ENCODE measurements at places on chromosomes 16 and 17.

DNA sequence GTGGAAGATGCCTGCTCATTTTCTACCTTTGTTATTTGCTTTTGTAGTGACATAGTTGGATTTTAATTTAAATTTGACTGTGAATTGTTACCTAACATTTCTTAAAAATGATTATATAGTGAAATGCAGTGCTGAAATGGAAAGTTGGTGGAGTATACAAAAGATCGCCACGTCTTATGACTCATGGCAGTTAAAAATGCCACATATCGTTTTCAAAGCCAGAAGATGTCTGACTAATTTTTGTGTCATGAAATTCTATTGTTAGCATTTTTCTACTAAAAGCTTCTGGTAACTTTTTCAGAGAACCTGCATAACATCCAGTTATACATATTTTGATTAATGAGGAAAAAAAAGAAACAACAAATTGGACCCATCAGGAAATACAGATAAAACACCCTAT, 20.6 kb downstream of the MAP2K4 start:
- peak; percentile 79 for DNase-seq

GRCh38 chr16:23122144-23122543, 27.1 kb downstream of the USP31 start:
- DNase-seq, result no peak

GRCh38 chr17:34365340-34365739, 2.3 kb upstream of the CCL1 start:
- no peak for DNase-seq

DNA sequence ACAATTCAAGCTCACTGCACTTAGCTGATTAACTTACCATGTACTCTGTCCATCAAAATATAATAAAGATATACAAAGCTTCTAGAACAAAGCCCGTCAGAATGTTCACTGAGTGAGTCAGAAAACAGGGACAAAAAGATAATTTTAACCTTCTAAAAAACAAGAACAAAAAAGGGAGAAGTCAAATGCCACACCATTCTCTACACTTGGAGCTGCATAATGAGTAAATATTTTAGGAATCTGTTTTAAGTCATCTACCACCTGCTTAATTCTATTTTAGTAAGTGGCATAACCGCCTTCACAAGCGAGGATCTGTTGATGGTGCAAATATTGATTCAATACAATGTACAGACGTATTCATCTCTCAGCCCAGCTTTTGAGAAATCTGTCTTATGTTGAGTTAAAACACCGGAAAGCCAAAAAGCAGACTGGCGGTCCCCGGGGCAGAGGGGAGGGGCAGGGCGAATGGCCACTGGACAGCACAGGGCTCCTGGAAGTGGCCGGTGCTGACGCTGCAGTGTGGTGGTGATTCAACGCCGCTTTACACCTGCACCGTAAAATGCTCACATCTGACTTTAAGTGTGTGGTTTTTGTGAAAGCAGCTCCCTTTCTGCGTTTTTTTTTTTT, 20.1 kb downstream of the RAB40B start:
- no peak for DNase-seq

DNA sequence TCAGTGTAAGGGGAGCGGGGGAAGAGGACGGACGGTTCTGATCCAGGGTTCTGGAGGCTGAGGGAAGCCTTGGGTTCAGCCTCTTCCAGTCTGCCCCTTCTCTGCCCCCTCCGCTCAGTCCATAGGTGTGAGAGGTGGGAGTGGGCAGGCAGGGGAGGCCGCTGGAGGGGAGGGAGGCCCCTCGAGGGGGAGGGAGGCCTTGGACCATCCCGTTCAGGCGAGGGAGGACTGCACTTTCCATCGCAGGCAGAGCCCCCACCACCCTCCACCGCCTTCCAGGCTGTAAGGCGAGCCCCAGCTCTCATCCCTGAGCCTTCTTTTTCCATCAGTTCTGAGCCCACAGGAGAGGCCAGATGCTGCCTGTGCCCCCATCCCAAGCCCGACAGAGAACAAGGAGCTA, 4.2 kb upstream of the AXIN1 start:
- no peak for DNase-seq

DNA sequence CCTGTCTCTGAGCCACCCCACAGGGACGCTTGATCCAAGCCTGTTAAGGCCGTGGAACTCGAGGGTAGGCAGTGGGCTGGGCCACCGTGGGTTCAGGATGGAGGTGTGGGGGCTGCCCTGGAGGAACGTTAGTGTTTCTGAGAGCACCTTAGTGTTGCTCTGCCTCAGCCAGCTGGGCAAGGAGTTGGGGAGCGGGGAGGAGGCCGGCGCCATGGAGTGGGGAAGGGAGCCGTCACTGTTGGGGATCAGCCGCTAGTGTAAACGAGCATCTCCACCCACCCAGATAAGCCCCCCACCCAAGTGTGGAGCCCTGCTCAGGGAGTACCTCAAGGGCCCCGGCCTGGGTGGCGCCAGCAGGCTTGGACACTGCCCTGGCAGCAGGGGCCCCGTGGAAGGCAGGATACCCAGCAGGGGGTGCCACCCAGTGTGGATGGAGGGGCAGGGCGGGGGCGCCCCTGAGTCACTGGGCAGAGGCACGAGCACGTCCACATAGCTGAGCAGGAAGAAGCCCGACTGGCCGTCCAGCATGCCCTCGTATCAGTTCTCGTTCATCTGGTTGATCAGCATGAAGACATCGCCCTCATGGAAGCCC, 98.6 kb downstream of the KPNA2 start:
- no peak for DNase-seq

- no peak for DNase-seq
These were observed 8.8 kb downstream of the RNF213 start for GRCh38 chr17:80269405-80269807.

DNA sequence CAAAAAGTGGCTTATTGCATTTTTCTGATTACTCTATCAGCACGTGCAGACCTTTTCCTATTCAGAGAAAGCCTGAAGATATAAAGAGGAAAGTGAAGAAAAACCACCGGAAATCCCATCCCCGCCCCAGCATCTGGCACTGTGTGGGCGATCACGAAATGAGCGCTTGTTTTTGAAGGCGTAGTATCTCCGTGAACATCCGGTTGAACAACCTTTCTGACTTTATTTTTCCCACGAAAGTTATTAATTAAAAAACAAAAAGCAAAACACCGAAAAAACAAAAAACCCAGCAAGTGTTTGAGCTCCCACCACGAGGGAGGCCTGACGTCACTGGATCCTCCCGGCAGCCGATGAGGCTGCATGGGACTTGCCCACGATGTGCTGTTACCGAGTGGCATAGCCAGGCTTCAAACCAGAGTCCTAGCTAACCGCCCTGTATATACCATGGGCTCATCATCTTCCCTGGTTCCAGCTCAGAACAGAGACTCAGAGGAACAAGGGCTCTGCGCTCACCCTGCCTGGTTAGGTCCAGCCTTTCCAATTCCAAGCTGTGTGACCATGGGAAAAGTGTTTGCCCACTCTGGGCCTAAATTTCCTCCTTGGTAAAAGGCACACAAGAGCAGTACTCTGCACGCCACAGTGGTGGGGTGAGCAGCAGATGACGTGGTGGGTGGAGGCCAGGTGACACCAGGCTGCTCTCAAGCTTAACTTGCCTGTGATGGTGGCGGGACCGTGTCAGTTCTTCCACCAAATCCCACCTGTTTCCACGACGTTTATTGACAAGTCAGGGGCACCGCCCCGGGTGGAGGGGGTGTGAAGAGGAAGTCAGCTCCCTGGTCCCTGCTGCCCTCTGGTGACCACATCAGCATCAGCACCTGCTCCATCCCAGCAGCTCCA, 34.3 kb upstream of the IL21R start:
- peak; percentile 75 for DNase-seq

GRCh38 chr17:2749058-2749783, at the start of gene CCDC92B:
CCDC92B (minus strand) TSS chr17:2749652; CDS start chr17:2735145, 14,507 bp downstream.
- no peak for DNase-seq

DNA sequence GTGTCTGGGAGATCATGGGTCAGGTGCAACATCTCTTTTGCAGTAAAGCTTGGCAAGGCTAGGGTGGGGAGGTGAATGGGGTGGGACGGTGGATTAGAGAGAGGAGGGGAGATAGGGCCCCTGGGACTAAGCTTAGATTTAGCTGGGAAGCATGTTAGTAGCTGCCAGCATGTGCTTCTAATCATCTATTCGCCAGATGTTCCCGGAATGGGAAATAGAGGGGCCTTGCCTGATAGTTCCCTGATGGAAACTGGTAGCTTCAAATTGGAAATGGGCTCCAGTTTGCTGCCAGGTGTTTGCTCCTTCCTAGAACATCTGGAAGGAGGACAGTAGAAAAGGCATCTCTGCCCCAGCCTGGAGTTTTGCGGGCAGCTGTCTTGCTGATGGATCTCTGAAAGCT, 176.1 kb downstream of the CCDC182 start:
- DNase-seq, result no peak

DNA sequence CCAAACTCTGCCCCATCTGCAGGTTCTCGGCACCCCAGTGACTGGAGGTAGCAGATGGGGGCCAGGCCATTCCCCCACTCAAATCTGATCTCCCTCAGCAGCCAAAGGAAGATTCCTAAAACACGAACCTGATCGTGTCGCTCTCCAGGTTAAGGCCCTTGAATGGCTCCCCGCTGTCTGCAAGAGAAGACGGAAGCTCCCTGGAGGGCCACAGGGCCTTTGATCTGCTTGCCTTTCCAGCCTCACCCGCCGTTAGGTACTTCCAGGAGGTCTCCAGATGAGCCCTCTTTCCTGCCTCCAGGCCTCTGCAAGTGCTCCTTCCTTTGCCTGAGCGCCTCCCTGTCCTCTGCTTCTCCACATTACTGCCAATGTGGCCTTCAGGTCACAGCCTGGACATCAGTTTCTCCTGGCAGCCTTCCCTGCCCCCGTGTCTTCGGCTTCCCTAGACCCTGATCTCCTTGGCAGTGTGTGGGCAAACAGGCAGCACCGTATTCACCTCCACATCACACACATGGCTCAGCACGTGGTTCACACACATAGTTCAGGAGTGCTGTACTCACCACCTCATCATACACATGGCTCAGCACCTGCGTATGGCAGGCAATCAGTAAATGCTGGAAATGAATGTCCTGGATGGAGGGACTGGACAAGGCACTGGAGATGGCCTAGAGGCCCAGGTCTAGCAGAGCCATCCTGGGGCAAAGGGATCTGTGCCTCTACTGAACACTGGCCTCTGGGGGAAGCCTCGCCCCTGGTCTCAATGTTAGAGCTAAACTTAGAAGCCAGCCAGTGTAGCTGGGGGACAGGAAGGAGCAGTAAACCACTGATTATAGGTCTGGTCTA, 26.4 kb upstream of the MRPS23 start:
- DNase-seq, result peak; percentile 65

- no peak for DNase-seq
These were observed 22.1 kb upstream of the PVALEF start for GRCh38 chr17:81143200-81143527.

DNA sequence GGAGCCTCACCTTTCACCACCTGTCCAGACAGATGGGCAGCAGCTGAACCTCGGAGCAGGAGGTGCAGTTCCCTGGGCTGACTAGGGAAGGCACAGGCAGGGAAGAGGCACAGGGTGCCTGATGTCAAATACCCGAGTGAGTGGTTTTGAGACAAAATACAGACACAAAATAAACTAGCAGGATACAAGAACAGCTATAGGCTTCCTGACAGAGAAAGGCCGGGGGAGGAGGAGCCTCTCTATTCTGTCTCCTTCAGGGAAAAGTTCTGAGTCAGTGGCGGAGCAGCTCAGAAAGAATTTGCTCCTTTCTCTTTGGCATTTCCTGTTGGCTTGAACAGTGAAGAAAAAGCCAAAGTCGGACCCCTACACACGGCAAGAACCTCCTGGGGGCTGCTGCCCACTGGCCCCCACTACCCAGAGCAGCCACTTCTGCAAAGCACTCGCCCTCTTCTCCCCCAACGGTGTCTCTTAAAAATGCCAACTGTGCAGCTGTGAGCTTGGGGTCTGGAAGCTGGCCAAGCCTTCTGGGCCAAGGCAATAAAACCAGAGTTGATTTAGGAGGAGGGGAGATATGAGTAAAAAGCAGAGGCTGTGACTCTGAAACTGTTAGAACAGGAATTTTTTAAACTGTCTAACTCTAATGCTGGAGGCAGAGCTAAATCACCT, 14.4 kb upstream of the FAAP100 start:
- DNase-seq, result peak; percentile 84

GRCh38 chr17:79027925-79028491, 4.0 kb downstream of the C1QTNF1 start:
- DNase-seq, result no peak

DNA sequence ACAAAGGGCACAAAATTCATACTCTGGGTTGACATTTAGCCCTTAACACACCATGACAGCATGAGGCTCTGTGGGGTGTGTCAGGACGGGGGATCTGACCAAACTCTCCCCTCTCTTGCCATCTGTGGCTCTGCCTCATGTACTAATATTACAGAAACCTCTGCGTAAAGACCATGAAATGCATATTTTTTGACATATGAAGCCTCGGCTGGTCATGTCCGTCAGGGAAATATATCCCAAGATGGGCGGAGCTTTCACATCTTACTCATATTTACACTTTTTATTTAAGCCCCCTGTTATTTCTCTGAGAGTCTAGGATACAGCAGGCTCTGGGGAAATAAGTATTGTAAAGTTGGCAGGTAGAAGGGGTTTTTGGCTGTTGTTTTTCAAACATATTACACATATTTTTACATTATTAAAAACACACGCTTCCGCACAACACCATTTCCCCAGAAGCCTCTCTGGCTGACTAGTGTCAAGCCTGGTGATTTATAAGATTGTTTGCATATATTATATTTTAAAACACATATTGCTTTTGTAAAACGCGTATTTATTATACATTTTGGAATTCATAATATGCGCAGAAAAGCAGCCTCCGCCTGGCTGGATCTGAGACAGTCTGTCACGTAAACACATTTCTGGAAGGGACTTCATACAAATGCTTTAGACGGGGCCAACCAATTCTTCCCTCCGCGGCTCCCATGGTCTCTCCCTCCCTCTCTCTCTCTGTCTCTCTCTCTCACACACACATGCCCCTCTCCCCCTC, 237.7 kb upstream of the ZFHX3 start:
- no peak for DNase-seq

DNA sequence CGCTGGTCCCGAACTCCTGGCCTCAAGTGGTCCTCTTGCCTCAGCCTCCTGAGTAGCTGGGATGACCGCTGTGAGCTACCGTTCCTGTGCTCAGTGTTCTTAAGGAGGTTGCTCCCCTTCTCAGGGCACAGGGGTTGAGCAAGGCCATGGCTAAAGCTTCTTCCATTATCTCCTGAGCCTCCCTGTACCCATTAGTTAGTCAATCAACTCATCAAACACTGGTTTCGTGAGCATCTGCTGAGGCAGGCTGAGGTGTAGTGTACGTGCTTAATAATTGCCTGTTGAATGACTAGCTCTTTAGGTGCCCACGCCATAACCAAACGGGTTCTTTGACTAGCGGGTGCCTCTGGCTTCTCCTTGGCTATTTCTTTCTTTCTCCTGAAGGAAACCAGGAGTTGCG, 11.7 kb downstream of the SGCA start:
- DNase-seq, result peak; percentile 80

DNA sequence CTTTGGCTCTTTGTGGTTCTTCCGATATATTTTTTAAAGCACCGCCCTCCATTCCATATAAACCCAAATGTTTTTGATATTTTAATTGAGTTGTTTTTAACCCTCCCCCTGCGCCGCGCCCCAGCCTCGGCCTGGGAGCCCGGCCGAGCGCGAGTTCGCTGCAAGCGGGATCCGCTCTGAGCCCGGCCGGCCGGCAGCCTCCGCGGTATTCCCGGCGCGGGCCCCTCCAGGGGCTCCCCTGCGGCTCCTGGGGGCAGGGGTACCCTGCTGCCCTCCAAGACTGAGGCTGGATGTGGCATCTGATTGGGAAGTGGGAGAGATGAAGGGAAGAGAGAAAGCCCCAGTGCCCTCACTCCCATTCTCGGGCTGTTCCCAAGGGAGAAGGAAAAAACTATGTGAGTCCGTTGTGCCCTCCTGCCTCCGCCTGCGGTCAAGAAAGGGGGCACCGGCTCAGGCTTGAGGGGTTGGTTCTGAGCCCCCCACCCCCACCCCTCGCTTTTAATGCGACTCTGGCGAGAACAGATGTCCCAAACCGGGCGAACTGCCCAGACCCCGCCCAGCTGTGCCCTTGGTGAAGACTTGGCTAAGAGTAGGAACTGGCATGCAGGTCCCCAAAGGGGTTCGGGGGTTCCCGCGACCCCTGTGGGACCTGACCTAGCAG, 8.6 kb downstream of the NEUROD2 start:
- no peak for DNase-seq

All from epithelial cell of esophagus (primary cell).